ENCODE measurements at places on chromosomes 13 and 19. TPM values are rescaled to one million over a fixed set of nuclear protein-coding genes. Genes with fewer than 3 reads are reported as not detected.
A peak's percentile ranks its signal among the peaks of the same experiment; 100 is the strongest.

The GSX1 gene
- total RNA-seq = not detected

GRCh38 chr13:71513411-71514033 lies 353.5 kb downstream of the DACH1 start:
- DNase-seq = no peak
- H3K4me3 ChIP-seq = no peak overlapping the region
- no peak overlapping the region for H3K27ac ChIP-seq
- H3K36me3 ChIP-seq = no peaks in the 10 kb centered on the region
- no peaks in the 10 kb centered on the region for H3K27me3 ChIP-seq
- no peaks in the 10 kb centered on the region for H3K4me1 ChIP-seq

GRCh38 chr19:47058621-47059022 lies 10.2 kb upstream of the TMEM160 start:
- H3K36me3 ChIP-seq = no peaks in the 10 kb centered on the region
- DNase-seq = no peak

DNA sequence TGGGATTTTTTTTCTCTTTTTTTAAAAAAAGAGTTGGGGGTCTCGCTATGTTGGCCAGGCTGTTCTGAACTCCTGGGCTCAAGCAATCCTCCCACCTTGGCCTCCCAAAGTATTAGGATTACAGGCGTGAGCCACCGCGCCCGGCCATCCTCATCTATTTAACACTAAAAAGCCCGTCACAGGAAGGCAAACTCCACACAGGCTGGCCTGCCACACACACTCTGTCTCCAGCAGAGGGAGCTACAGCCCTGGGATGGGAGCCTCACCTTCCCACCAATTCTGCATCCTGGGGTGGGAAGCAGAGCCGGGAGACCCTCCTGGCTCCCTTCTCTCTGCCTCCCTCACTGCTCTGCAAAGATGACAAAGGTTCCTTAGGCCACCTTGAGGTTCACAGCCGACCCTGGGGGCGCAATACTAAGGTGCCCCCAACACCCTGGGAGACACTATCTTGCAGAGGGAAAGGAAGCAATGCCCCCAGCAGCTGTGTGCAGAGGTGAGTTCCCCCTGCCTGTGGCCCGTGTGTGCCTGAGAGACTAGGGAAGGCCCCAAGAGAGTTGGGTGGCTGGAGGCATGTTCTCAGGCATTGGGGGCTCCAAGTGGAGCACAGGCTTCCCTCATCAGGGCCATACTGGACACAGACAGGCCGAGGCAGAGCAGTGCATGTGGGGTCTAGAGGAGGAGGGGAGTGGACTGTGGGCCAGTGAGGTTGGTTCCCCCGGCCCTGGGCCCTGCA lies 27.4 kb upstream of the TIMM44 start:
- H3K4me1 ChIP-seq = no peaks in the 10 kb centered on the region
- peaks cover 27% of the 10 kb centered on the region for H3K36me3 ChIP-seq
- H3K4me3 ChIP-seq = no peak overlapping the region
- H3K27ac ChIP-seq = no peak overlapping the region

The CEACAM3 gene
- total RNA-seq = not detected

DNA sequence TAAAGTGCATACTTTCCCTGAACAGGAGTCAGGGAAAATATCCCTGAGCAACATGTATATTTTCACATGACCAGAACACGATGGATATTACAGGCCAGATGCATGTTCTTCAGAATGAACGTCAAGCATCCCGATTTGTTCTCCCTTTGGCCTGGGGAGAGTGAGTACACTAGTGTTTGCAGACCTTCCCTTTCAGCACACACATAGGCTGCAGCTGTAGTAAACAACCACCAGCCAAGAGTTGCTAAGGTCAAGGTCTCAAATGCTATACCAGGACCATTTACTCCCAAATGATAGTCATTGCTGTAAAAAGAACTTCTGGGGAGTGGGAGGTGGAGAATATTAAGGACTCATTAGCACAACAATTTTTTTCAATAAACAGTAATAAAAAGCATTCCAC lies 3.0 kb downstream of the KLF12 start:
- no peak for DNase-seq
- peak overlapping the region; percentile 94 for H3K27ac ChIP-seq
- H3K4me3 ChIP-seq = peak overlapping the region; percentile 91
- H3K36me3 ChIP-seq = peaks cover 2% of the 10 kb centered on the region

GRCh38 chr19:16400911-16401591 lies 70.7 kb downstream of the EPS15L1 start:
- DNase-seq = peak; percentile 23
- H3K27me3 ChIP-seq = no peaks in the 10 kb centered on the region
- H3K27ac ChIP-seq = no peak overlapping the region
- peaks cover 2% of the 10 kb centered on the region for H3K4me1 ChIP-seq
- peaks cover 21% of the 10 kb centered on the region for H3K36me3 ChIP-seq

- H3K4me1 ChIP-seq = no peaks in the 10 kb centered on the region
- H3K4me3 ChIP-seq = no peak overlapping the region
- DNase-seq = no peak
- no peak overlapping the region for H3K27ac ChIP-seq
Measured at GRCh38 chr19:44626048-44626624, 12.8 kb downstream of the IGSF23 start.

The FDX2 gene
- total RNA-seq = 14.3 TPM

DNA sequence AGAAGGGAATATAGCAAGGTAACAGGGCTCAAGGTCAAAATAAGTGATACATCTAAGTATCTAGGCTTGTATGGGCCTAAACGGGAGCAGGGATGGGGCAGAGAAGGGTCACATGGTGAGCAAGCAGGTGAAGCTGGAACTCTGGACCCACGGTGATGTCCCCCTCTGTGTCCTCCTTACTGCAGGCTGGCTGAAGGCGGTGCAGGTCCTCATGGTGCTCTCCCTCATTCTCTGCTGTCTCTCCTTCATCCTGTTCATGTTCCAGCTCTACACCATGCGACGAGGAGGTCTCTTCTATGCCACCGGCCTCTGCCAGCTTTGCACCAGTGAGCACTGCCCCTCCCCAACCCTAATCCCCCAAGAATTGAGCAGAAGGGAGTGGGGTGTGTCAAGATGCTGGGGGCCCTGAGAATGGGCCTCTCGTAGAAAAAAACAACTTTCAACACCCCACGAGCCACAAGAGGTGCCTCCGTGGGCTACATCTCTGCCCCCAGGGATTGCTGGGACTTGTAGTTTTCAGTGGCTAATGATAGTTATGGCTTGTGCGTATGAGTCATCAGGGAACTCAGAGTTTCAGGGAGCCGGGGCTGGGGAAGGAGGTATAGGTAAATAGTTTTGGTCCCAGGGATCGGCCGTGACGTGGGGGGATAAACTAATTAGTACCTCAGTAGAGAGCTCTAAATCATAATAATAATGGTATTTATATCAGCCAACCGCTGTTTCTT lies 4.0 kb downstream of the EMP3 start:
- H3K4me1 ChIP-seq = peaks cover 70% of the 10 kb centered on the region
- H3K4me3 ChIP-seq = peak overlapping the region; percentile 70
- H3K27me3 ChIP-seq = no peaks in the 10 kb centered on the region
- DNase-seq = peak; percentile 72
- peaks cover 58% of the 10 kb centered on the region for H3K36me3 ChIP-seq

DNA sequence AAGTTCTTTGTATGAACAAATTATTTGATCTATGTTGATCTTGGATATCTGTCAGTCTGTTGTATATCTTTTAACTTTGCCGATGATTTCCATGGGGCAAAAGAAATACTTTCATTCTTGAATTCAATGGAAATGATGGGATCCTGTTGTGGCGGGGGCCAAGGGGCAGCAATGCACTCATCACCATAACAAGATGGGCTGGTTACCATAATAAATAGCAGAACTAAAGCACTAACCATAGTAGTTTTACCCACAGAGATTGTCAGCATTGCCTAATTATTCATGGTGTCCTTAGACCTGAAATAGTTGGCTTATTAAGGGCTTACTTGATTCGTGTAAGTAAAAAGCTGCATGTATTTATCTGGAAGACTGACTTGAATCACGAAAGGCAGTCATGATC lies 309.6 kb downstream of the RFC3 start:
- no peak for DNase-seq
- no peak overlapping the region for H3K4me3 ChIP-seq
- H3K4me1 ChIP-seq = no peaks in the 10 kb centered on the region
- no peaks in the 10 kb centered on the region for H3K36me3 ChIP-seq
- no peak overlapping the region for H3K27ac ChIP-seq
- no peaks in the 10 kb centered on the region for H3K27me3 ChIP-seq

DNA sequence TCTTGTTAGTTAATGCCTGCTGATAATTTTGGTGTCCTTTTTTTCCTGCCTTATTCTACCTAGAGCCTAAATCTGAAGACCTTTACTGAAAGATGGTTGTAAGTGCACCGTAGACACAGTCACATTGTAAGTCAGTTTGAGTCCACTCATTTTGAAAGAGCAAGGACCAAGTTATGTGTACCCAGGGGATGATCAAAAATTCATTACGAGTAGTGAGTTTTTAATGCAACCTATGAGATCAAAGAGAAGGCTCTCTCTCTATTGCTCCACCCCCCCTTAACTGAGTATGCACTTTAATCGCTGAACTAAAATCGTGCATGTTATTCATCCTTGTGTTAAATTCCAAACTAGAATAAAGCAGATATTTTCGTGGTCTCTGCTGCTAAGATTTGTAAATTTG lies 1.8 kb downstream of the RAP2A start:
- peaks cover 25% of the 10 kb centered on the region for H3K4me1 ChIP-seq
- H3K36me3 ChIP-seq = peaks cover 2% of the 10 kb centered on the region
- peak overlapping the region; percentile 64 for H3K27ac ChIP-seq
- H3K27me3 ChIP-seq = no peaks in the 10 kb centered on the region
- H3K4me3 ChIP-seq = peak overlapping the region; percentile 97
- DNase-seq = no peak

DNA sequence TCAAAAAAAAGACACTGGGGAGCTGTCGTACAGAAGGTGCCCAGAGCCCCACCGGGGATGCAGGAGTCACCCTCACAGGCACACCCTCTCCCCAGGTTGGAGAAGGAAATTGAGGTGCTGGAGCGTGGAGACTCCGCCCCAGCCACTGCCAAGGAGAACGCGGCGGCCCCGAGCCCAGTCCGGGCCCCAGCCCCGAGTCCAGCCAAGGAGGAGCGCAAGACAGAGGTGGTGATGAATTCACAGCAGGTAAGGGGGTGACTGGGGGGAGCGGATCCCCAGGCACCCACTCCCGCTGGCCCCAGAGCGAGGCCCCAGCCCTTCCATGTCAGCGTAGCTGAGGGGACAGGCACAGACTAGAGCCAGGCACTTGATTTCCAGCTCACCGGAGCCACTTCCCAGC lies 19.9 kb upstream of the MISP start:
- no peak for DNase-seq
- H3K4me1 ChIP-seq = peaks cover 2% of the 10 kb centered on the region
- no peak overlapping the region for H3K27ac ChIP-seq
- peaks cover 2% of the 10 kb centered on the region for H3K27me3 ChIP-seq
- H3K36me3 ChIP-seq = no peaks in the 10 kb centered on the region
- H3K4me3 ChIP-seq = no peak overlapping the region

GRCh38 chr13:94590744-94591143 lies 5.2 kb downstream of the TGDS start:
- H3K27ac ChIP-seq = no peak overlapping the region
- H3K27me3 ChIP-seq = no peaks in the 10 kb centered on the region
- peaks cover 54% of the 10 kb centered on the region for H3K4me1 ChIP-seq
- DNase-seq = peak; percentile 33
- H3K4me3 ChIP-seq = no peak overlapping the region

DNA sequence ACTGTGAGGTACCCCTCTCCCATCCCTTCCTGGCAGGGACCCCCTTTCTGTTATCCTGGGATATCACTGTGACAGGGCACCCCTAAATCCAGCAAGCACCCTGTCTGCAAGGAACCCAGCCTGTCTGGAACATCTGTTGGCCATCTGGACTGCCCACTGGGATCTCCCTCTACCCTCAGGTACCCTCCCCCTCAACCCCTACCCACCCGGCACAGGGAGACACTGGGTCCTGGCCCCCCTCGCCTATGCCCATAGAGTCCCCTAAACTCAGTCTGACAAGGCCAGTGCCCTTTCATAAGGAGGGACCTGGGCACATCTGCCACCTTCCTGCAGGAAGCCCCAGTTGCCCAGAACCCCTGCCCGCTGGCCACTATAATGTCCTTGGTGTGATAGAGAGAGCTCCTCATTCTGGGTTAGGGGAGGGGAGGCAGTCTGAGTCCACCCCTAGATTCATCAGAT lies 2.8 kb upstream of the SLC27A5 start:
- H3K27ac ChIP-seq = peak overlapping the region; percentile 93
- H3K4me3 ChIP-seq = peak overlapping the region; percentile 88
- no peak for DNase-seq

DNA sequence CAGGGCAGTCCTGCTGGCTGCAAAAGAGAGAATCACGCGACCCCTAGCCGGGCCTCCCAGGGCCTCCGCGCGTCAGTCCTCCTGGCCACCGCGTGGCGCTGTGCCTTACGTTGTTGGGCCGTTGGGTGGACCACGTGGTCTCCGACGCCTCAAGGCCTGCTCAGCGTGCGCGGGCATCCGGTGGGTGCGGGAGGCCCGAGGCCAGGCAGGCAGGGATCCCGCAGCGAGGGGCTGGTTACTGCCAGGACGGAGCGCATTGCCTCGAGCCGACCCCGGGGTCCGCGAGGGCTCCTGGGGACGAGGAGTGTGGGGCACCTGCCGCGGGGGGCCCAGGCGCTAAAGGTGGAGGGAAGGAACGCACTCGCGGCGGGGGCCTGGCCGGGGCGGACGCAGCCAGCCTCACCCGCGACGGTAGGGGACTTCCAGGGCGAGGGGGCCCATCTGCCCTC lies at the start of gene TDRD12:
Gene TDRD12, plus strand, starts transcription at position 157 of the 449 bp plus-strand sequence. CDS start 306 bp downstream, outside the sequence.
- H3K27me3 ChIP-seq = no peaks in the 10 kb centered on the region
- H3K4me3 ChIP-seq = no peak within 1 kb of the TSS
- no peaks in the 10 kb centered on the region for H3K4me1 ChIP-seq
- peaks cover 14% of the 10 kb centered on the region for H3K36me3 ChIP-seq
- DNase-seq = no peak
- H3K27ac ChIP-seq = no peak within 1 kb of the TSS

DNA sequence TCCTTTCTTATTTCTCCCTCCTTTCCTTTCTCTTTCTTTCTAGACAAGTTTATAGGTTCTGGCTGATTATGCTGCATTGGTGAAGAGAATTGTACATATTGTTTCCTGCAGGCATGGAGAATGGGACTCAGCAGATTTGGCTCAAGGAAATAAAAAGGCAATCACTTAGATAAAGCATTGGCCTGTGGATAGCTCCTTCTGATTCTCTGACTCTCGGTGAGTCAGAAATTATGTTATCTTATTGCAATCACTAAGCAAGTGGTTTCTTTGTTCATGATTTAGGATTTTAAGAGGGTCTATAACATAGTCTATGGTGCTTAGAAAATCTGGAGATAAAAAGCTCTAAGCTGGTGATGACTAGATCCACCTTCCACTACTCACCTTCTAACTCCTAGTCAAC lies 54.0 kb upstream of the POSTN start:
- H3K27ac ChIP-seq = no peak overlapping the region
- H3K36me3 ChIP-seq = no peaks in the 10 kb centered on the region
- H3K27me3 ChIP-seq = no peaks in the 10 kb centered on the region
- no peak overlapping the region for H3K4me3 ChIP-seq

DNA sequence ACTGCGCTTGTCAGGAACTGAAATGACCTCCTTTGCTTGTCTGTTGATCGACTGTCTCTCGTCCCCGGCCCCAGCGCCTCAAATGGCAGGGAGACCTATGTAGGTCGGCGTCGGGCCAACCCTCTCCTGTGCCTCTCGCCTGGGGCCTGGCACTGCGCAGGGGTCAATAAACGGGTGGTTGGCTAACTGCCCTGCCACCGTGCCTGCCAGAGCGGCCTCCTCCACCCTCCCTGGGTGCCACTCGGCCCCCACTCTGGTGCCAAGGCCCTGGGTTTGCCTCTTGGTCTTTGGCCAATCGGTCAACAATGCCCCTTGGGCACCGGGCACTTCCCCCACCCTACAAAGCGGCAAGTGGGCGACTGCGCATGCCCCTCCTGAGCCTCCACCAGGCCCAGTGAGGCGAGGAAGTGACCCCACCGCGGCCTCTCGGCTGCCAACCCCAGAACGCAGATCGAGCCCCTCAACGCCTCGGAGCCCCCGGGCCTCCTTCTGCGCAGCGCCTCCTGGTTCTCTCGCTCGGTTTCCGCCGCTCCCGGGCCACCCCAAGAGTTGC lies 1.1 kb downstream of the KEAP1 start:
- peak; percentile 60 for DNase-seq
- H3K4me3 ChIP-seq = peak overlapping the region; percentile 78
- H3K4me1 ChIP-seq = peaks cover 33% of the 10 kb centered on the region
- peaks cover 25% of the 10 kb centered on the region for H3K36me3 ChIP-seq
- peak overlapping the region; percentile 83 for H3K27ac ChIP-seq
